ENCODE measurements at places on chromosomes 11 and 22.

DNA sequence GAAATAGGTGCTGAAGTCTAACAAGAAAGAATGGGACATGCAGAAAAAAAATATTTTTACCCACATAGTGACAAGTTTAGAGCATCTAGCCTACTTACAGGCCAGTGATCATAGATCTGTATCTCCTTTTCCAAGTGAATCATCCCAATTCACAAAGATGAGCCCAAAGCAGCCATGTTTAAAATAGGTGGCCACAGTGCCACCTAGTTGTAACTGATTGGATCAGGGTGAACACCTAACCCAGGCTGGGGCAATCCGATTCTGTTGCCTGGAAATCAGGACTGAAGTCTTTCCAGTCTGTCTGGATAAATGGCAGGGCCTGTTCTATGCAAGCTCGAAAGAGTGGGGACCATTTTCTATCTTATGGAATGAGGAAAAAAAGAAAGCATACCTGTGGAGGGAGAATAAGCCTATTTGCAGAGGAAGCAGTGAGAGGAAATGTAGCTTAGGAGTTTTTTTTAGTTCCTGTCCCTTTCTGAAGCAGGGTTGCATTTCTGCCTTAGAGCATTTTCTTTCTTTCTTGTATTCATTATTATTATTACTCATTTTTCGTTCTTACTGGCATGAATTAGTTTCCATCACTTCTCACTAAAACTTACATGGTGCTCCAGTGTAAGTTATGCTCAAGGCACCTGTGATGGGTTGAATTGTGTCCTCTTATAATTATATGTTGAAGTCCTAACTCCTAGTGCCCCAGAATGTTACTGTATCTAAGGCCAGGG lies 113.2 kb upstream of the RAG2 start:
- no peak for DNase-seq

DNA sequence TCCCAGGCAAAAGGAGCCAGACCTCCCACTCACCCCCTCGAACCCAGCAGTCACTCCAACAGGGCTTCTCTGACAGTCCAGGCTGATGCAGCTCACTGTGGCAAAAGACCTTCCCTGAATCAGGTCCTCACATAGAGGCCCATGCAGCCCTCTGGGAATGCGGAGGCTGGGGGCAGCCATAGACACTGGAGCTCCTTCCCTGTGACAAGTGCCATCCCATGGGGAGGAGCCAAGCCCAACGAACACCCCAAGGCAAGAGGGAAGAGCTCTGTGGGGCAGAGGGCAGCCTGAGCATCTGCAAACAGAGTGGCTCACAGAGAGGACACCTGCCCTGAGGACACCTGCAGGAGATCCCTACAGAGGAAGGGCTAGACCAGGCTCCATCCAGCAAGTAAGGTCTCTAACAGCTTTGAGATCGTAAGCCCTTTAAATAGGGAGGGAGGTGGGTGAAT lies at the start of gene LINC01488:
LINC01488 (plus strand) TSS at position 271 of the 452 bp plus-strand sequence.
- no peak for DNase-seq

DNA sequence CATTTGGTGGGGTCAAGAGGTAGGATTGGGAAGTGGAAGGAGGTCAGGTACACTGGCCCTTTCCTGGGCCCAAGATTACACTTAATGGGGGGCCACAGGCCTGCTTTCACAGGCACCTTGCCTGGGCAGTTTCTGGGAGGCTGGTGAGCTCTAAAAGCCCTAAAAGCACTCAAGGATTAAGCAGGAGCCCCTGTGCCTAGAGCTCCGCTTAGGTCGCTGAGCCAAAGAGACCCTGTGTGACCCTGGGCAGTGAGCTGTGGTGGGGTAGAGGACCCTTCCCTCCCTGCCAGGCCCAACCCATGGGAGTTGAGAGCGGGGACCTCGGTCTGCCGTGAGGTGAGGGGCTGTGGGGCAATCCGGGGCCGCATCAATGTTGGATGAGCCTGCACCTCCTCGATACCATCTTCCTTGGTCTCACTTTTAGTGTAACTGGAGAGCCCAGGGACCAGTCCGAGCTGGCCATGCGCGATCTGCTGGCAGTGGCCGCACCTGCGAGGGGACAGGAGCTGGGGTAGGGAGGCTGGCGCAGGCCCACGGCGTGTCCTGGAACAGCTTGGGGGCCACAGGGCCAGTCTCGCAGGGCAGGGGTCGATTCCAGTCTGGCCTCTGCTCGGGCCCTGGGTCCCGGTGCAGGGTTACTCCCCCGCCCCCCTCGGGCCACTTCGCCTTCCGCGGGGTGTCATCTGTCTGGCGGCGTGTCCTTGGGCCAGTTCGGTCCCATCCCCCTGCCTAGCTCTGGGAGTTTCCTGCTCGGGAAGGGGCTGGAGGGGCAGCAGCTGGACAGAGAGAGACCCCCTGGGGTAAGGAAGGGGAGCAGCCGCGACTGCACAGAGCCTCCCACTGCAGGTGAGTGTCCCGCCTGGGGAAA lies 44.3 kb downstream of the EIF3F start:
- DNase-seq = no peak

GRCh38 chr22:32083814-32084213 lies 40.8 kb downstream of the SLC5A1 start:
- no peak for DNase-seq

DNA sequence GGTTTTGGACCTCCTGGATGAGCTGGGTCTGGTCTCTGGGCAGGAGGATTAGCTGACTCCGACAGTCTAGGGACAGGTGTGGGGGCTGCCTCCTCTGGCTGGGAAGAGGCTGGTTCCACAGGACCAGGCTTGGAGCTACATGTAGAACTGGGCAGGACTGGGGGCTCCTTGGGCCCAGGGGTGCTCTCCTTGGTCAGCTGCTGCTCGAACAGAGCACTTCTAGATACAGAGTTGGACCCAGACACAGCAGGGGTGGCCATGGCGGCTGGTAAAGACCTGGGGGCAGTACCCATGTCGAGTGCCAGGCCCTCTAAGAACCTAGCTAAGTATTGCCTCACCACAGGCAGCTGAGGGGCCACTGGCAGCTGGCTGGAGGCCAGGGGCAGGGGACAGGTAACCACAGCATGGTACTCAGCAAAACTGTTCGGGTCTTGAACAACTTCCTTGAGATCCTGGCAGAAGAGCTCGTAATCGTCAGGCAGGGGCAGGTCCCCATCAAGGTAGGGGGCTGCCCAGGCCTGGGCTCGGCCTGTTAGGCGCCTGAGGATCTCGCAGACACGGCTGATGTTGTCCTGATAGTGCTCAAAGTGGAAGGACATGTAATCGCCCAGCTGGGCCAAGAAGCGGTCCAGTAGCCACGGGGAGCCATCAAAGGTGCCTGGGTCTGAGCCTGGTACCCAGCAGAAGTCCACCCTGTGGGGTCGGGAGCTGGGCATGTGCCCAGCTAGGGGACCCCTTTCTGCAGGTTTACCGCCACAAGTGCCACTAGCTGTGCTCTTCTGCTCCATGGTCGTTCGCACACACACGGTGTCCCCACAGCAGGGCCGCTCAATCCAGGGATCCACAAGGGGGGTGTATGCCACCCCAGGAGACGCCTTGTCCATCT lies 3.1 kb downstream of the GNB1L start:
- no peak for DNase-seq

Data from fibroblast of lung (primary cell).